Pericardium fibroblast (primary cell): ENCODE measurements at places on chromosomes 13 and 19. TPM values are rescaled to one million over a fixed set of nuclear protein-coding genes. Genes with fewer than 3 reads are reported as not detected.

The MUC16 gene
- under 0.01 and 0.12 TPM in 2 replicates for total RNA-seq

The TLE2 gene
- 11.7 and 13.1 TPM in 2 replicates for total RNA-seq

The UBAC2 gene
- total RNA-seq: 59.0 and 72.7 TPM in 2 replicates

The OR7D2 gene
- not detected in 2 replicates for total RNA-seq

The SELENOV gene
- total RNA-seq: not detected in 2 replicates

The FPR3 gene
- 0.23 TPM in 1 of 2 replicates, not detected in the other for total RNA-seq

The CEACAM20 gene
- not detected in 2 replicates for total RNA-seq

The HNRNPM gene
- 53.7 and 56.8 TPM in 2 replicates for total RNA-seq

The PLK5 gene
- not detected in 2 replicates for total RNA-seq

The LRFN3 gene
- total RNA-seq: 8.6 and 9.7 TPM in 2 replicates

The PRODH2 gene
- not detected in 2 replicates for total RNA-seq

The KIR3DL3 gene
- total RNA-seq: not detected in 2 replicates

The KCNN4 gene
- total RNA-seq: not detected in 2 replicates

The GJB6 gene
- total RNA-seq: not detected in 2 replicates

The ZNF446 gene
- 14.0 and 15.7 TPM in 2 replicates for total RNA-seq

The NKPD1 gene
- total RNA-seq: under 0.01 and 0.85 TPM in 2 replicates

The ZNF724 gene
- total RNA-seq: 0.34 and 2.0 TPM in 2 replicates

The POMP gene
- total RNA-seq: 102 and 153 TPM in 2 replicates

The FFAR2 gene
- not detected in 2 replicates for total RNA-seq

The ZNF382 gene
- total RNA-seq: 2.6 and 10.6 TPM in 2 replicates

The ICAM5 gene
- total RNA-seq: 2.6 and 4.2 TPM in 2 replicates

The ZNF563 gene
- 3.7 and 4.4 TPM in 2 replicates for total RNA-seq

The CLEC4G gene
- total RNA-seq: not detected in 2 replicates

The FAM83E gene
- total RNA-seq: not detected in 2 replicates

The SLC15A1 gene
- total RNA-seq: not detected in 2 replicates

The CLEC17A gene
- total RNA-seq: not detected in 2 replicates

The SPTBN4 gene
- total RNA-seq: 0.47 and 1.4 TPM in 2 replicates

The URAD gene
- not detected in 2 replicates for total RNA-seq

The ZNF682 gene
- 0.35 and 3.4 TPM in 2 replicates for total RNA-seq

The ZNF564 gene
- 3.4 and 5.3 TPM in 2 replicates for total RNA-seq

The MIA gene
- total RNA-seq: not detected in 2 replicates

The POLRMT gene
- total RNA-seq: 18.2 and 21.0 TPM in 2 replicates

The RNF17 gene
- total RNA-seq: 0.12 and 0.34 TPM in 2 replicates

The IZUMO2 gene
- total RNA-seq: not detected in 2 replicates

The ZNF491 gene
- total RNA-seq: 0.58 TPM in 1 of 2 replicates, not detected in the other

The SYNE4 gene
- 0.35 TPM in 1 of 2 replicates, not detected in the other for total RNA-seq

The MISP3 gene
- total RNA-seq: 0.35 and 1.2 TPM in 2 replicates

The ACP7 gene
- total RNA-seq: not detected in 2 replicates

The ZNF221 gene
- total RNA-seq: 4.3 and 6.3 TPM in 2 replicates

The LNX2 gene
- 2.0 and 3.6 TPM in 2 replicates for total RNA-seq

The ZNF814 gene
- total RNA-seq: 2.9 and 7.7 TPM in 2 replicates

The SLC7A9 gene
- not detected in 2 replicates for total RNA-seq

The TRAPPC6A gene
- 29.1 and 33.0 TPM in 2 replicates for total RNA-seq

The ZNF556 gene
- total RNA-seq: under 0.01 TPM in 1 of 2 replicates, not detected in the other
